Kidney glomerular epithelial cell (primary cell): ENCODE measurements at places on chromosomes 4 and X.

GRCh38 chr4:41693629-41694028 lies 54.9 kb downstream of the PHOX2B start:
- DNase-seq, result peak; percentile 54

- DNase-seq, result no peak
Observed at GRCh38 chr4:130419211-130419975, 1323.4 kb downstream of the C4orf33 start.

DNA sequence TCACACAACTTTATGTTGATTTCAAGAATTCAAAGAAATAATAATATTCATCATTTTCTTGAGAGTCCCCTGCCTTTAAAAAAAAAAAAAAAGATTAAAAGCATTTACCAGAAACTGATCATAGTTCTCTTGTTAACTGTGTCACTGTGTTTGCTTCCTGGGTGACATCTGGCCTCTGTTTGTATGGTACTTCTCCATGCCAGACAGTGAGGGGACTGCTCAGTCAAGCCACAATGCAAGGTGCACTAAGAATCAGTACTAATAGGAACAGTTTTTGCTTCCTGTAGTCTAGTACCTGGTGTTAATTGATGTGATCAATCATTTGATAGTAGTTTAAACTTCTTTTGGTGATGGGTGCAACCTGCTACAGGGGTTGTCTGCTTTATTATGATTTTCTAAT lies 77.5 kb downstream of the PHOX2B start:
- DNase-seq, result no peak

DNA sequence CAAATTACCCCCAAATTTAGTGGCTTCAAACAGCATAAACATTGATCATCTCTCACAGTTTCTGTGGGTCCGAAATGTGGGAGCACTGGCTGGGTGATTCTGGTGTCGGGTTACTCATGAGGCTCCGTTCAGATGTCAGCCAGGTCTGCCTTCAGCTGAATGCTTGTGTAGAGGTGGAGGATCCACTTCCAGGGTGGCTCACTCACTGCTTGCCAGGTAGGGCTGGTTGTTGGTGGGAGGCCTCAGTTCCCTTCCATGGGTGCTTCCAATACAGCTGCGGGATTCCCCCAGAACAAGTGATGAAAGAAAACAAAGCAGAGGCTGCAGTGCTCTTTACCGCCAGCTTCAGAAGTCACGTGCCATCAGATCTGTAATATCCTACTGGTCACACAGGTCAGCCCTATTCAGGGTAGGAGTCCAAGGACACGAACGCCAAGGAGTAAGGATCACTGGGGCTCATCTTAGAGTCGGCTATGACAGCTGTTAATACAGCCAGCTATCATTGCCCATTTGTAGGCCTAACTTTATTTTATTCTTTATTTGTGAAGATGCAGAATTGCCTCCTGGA lies 1.1 kb upstream of the SMIM43 start:
- no peak for DNase-seq

GRCh38 chrX:85808217-85808616 lies 239.1 kb downstream of the CHM start:
- DNase-seq, result no peak

GRCh38 chr4:6355052-6355451 lies 85.4 kb downstream of the WFS1 start:
- DNase-seq, result no peak

DNA sequence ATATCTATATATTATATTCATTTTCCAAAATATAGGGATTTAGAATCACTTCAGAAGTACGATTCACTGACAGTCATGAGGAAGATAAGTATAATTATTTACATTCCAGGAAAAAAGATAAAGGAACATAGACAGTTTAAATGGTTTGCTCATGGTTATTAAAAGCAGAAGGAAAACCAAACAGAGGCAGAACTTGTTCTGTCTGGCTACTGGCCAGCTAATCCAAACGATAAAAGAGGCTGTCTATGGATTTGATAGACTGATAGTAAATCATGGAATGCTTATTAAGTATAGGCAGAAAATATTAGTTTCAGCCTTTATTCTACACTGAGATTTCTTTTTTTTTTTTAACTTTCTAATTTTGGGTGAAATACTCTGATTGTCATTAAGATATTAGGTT lies 50.2 kb downstream of the RPGR start:
- no peak for DNase-seq

- no peak for DNase-seq
Observed at GRCh38 chrX:9476810-9477575, 12.1 kb downstream of the TBL1X start.

GRCh38 chr4:40003986-40004385 lies 26.3 kb upstream of the PDS5A start:
- DNase-seq, result no peak

DNA sequence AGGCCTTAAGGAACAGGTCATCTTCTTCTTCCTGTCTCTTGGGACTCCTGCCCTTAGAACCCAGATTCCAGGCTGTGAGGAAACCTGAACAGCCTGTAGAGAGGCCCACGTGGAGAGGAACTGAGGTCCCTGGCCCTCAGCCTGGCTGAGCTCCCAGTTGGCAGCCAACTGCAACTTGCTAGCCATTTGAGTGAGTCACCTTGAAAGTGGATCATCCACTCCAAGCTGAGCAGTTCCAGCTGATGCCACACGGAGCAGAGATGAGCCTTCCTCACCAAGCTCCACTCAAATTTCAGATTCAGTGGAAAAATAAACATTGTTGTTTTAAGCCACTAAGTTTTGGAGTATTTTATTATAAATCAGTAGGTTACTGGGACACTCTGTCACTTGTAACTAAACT lies 392.5 kb downstream of the BCOR start:
- peak; percentile 26 for DNase-seq

- DNase-seq, result no peak
Observed at GRCh38 chr4:173651651-173652282, 121.7 kb upstream of the HAND2 start.

- DNase-seq, result no peak
Observed at GRCh38 chr4:140742838-140743193, 13.4 kb downstream of the TBC1D9 start.

GRCh38 chr4:119646347-119647071 lies 17.9 kb upstream of the PDE5A start:
- no peak for DNase-seq

- DNase-seq, result no peak
Observed at GRCh38 chr4:81453024-81453423, 18.7 kb downstream of the RASGEF1B start.

- no peak for DNase-seq
Observed at GRCh38 chr4:28926156-28926555, 1794.0 kb upstream of the PCDH7 start.

- DNase-seq, result no peak
Observed at GRCh38 chr4:947491-947971, 15.3 kb downstream of the TMEM175 start.

- no peak for DNase-seq
Observed at GRCh38 chr4:26135331-26135730, 185.5 kb upstream of the RBPJ start.

GRCh38 chr4:38667085-38667893 lies 3.3 kb downstream of the KLF3 start:
- DNase-seq, result peak; percentile 97

DNA sequence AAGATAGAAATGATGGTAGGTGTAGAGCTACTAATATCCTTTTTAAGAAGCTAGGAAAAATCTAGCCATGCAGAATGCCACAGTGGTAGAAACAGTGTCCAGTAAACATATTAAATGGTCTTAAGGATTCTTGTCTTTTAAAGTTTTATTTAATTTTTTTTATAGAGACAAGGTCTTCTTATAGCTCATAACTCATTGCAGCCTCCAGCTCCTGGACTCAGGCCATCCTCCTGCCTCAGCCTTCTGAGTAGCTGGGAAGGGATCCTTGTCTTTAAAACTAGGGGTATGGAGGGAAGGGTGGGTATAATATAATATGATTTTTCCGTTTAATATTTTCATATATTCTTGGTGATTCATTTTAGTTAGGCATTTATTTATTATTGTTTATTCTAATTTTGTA lies 3.8 kb downstream of the TMEM165 start:
- no peak for DNase-seq

DNA sequence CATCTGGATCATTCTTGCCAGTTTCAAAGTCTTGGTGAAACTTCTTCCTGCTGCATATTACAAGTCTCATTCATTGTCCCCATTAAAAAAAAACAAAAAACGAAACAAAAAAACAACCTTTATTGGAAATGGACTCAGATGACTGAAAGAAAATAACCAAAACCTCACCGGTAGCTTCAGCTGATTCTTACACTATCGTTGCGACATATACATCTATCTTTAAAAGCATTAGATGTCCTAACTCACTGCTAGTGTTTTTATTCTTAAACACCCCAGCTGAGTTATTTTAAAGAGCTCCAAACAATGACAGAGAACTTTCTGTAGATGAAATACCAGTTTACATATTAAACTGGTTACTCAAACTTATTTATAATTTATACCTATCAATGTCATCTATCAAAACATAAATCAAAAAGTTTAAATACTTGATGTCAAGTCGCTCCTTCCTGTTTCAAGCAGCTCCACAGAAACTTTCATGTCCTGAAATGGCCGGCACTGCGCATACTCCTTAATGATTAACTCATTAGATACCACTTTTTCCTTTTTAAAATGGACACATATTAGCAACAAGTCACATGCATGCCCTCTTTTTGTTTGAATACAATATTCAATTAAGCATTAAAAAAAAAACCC lies 87.2 kb downstream of the HPRT1 start:
- DNase-seq, result peak; percentile 25

DNA sequence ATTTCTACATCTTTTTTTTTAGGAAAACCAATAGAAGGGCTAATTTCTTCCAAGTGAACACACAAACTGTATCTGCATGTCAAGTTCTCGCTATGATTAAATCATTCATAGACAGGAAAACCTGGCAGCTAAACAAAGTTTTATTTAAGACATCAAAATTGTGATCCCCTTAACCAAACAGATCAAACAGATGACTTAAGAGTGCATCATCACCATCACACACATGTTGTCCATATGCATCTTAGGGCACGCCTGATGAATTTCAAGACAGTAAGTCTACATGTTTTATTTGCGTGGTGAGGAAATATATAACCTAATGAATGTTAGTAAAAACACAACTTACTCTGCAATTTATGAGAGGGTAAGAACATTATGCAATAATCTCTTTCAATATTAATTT lies 317.0 kb upstream of the ANXA10 start:
- no peak for DNase-seq

DNA sequence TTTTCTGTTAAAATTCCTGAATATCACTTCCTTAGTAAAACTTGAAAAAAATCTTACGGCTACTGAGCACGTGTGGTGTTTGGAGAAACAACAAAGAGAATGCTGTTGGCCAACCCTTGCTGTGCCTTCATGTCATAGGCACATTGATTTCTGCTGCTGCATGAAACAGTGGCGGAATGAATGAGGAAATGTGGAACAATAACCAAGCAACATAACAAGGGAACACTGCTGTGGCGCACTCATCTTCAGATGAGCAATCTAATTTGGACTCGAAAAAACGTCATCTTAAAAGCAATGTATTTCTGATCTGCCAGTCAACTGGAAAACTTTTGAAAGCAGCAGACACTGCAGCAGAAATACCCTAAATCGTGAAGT lies 51.4 kb downstream of the PROM1 start:
- DNase-seq, result no peak

DNA sequence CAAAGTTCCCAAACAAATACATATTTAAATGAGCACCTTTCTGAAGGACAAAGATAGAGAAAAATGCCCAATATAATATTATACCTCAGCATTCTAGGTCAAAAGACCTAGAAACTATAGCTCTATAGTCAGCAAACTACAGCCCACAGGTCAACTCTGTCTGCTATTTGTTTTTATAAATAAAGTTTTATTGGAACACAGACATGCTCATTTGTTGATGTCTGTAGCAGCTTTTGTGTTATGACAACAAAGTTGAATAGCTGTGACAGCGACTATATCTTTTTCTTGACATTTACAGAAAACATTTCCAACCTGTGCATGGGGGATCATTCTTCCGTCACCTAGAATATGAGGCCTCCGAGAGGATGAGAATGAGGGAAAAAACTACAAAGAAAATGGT lies 48.7 kb upstream of the WDR19 start:
- no peak for DNase-seq

DNA sequence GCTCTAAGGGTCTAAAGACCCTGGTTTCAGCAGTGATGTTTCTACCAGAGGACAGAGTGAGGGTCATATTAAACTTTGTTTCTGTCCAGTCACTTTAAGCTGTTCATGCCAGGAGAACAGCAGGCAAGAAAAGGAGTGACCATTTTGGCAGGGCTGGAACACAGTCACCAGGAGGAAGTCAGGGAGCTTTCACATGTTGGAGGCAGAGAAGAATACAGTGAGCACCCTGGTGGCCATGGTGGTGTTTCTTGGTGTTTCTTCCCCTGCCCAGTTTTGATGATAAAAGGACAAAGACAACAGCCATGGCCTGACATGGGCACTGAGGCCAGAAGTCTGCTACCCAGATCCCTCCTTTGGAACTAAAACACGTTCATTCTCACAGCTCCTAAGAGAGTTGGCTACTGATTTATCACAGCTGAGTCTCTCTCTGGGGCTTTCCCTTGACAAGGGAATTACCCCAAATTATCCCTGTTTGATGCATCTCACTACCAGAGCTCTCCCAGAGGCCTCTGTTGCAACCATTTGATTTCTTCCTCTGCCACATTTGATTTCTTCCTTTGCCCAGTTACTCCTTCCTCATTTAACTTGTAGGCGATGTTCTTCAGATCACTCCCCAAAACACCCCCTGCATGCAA lies 106.4 kb upstream of the NWD2 start:
- DNase-seq, result no peak

DNA sequence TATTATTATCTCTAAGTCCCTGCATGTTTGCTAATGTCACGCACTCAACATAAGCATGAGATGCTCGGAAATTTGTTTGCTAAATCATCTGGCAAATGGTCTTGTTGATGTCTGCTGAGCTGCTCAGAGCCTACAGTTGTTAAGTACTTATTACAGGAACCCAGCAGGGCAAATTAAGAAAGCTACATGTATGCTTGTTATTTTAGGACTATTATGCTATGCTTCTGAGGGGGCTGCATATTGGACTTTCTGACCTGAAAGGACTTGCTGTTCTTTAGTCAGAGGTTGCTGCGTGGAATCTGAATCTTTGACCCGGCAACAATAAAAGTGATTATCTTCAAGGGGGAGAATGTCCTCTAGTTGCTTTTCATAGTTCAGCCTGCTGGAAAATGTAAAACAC lies 36.3 kb upstream of the TENM3 start:
- DNase-seq, result no peak

DNA sequence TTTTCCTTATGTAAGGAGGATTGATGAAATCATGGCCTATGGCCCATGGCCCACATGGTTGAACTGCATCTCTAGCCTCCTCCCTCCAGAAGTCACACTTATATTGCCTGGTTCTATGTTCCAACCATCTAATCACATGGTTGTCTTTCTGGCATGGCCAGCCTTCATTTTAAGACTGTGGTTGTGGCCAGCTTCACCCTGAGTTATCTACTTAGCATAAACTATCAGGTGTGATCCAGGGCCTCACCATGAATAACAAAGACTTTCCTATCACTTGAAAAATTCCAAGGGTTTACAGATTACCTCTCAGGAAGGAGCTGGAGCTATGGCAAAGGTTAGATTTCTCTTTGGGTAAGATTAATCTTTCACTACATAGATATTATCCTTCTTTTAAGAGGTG lies 222.8 kb downstream of the SNCA start:
- no peak for DNase-seq

GRCh38 chrX:19514791-19515614 lies at the start of gene MAP3K15:
TSS of gene MAP3K15 (minus strand) at chrX:19515508. CDS start at chrX:19515261, 247 bp downstream.
- no peak for DNase-seq

- no peak for DNase-seq
Observed at GRCh38 chr4:176563591-176563990, 229.1 kb downstream of the VEGFC start.
